ENCODE measurements at places on chromosomes 16 and 17.

GRCh38 chr16:24988593-24989338 lies 26.4 kb downstream of the ARHGAP17 start:
- DNase-seq = no peak

DNA sequence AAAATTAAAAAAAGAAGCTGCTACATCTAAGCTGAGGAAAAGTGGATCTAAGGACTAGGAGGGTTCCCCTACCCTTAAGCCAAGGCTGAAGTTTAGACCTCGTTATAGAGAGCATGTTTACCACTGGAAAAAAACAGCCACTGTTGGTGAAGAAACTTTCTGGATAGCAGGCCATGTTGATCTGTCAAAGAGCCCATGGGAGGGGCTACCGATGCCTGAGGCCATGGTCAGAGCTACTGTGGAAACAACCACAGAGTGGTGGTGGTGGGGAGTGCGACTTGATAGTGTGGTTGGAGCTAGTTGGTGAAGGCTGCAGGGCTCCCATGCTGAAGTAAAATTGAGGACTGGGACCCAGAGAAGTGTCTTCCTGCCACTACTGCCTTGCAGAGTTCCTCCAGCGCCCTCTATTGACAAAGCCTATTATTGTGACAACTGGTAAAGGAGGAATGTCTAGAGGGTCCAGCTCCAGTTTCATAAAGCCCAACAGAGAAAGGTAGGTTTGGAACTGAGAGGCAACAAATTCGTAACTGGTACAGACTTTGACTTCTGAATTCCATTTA lies 12.7 kb upstream of the FAM20A start:
- peak; percentile 88 for DNase-seq

DNA sequence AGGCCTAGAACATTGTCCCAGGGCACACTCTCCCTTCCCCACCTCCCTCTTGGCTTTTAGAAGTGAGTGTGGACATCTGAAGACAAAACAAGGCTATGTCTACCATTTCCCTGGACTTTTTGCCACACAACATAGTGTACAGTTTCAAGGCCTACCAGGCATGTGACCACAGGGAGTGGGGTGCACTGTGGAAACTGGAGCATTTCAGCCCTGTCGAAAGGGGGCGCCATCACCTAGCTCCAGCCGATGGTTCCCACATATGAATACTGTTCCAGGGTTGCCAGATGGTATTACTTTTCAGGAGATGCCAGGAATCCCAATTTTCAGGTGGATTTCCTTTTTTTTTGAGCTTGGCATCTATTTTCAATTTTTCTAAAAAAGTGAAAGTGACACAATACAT lies 140.7 kb downstream of the KATNIP start:
- DNase-seq = peak; percentile 63

- no peak for DNase-seq
Measured at GRCh38 chr17:62051053-62051452, 14.0 kb downstream of the MED13 start.

DNA sequence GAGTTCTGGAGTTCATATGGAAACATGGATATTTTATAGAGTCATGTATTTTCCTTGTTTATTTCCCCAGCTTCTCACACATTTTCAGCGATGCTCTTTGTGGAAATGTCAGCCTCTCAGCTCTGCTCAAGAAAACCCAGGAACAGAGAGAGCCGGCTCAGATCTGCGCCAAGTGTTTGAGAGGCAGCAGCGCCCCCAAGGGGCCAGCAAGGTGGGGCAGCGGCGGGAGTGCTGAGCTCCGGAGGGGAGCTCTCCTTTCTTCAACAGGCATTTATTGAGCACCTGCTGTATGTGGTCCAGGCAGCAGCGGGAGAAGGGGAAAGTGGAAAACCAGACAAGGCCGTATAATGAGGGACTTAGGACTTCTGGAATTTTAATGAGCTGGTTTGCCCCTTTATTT lies 421.1 kb upstream of the C16orf82 start:
- peak; percentile 20 for DNase-seq

DNA sequence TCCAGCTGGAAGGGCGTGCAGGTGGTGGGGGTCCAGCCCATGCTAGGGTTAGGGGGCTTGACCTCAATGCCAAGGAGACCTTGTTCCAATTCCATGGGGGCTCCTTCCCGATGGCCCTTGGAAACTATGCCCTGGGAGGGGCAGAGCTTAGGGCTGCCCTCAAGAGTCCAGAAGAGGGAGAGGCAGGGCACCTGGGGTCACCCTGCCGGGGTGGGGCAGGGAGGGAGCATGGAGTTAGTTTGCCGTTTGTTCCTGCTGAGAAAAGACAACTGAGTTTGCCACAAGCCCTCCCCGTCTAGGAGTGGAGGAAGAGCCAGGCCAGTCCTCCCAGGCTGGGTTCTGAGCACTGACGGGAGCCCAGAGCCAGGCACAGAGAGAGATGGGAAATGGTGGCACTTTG lies 21.4 kb downstream of the MMP15 start:
- DNase-seq = no peak

DNA sequence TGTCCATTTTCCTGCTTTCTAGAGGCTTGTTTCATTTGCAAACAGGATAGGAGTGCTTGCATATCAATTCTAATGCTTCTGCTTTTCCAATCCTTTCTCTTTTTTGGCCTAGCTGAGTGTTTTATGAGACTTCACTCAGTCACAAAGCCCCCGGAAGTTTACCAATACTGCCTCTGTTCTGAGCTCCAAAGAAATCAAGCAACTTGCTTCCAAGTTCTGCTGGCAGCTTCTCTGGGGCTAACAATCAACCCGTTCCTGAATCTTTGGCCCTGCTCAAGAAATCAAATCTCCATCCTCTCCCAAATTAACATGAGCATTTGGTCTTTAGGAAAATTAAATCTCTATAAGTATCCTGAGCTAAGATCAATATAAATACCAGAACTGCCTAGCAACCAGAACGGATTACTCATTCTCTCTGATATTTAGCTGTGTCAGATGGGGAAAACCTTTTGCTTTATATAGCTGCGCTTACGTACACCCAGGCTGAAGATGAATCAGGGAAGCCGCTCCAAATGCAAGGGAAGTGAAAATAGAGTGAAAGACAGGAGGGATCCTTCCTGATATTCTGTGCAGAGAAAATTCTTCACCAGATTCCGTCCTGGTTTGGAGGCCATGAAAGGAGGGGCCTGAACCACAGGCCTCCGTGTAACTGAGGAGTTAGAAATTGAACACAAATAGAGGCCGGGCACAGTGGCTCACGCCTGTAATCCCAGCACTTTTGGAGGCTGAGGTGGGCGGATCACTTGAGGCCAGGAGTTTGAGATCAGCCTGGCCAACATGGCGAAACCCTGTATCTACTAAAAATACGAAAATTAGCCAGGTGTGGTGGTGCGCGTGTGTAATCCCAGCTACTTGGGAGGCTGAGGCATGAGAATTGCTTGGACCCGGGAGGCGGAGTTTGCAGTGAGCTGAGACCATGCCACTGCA lies 23.3 kb upstream of the GRB2 start:
- peak; percentile 84 for DNase-seq

GRCh38 chr17:40448213-40448638 lies 5.0 kb downstream of the IGFBP4 start:
- DNase-seq = peak; percentile 75

GRCh38 chr16:84888450-84888849 lies 68.7 kb downstream of the CRISPLD2 start:
- no peak for DNase-seq

DNA sequence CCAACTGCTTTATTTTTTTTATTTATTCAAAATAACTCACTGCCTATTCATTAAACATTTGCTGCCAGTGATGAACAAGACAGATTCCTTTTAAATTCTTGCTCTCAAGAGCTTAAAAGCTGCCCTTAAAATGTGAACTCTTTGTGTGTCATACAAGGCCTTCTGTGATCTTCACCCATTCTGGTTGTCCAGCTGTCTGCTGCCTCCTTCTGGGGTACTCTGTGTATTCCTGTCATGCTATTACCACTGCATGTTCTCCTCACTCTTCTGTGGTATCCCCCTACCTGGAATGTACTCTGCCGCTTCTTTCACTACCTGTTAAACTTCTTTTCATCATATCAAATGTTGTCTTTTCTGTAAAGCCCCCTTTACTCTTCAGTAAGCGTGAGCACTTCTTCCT lies 165.8 kb downstream of the CHD9 start:
- peak; percentile 10 for DNase-seq

DNA sequence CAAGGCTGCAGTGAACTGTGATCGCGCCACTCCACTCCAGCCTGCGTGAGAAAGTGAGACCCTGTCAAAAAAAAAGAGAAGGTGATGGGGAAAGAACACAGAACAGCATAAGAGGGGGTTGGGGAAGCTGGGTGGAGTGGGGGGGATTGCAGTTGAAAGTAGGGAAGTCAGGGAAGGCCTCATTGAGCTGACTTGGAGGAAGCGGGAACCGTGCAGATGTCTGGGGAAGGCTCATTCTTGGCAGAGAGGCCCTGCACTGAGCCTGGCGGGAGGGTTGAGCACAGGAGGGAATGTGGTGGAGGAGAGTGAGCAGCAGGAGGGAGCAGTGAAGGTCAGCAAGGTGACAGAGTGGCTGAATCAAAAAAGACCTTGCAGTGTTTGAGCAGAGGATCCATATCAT lies 26.9 kb downstream of the IL4R start:
- peak; percentile 65 for DNase-seq

GRCh38 chr17:64213995-64214811 lies 48.9 kb downstream of the TEX2 start:
- DNase-seq = no peak

GRCh38 chr17:21077281-21077680 lies 34.5 kb upstream of the USP22 start:
- no peak for DNase-seq

DNA sequence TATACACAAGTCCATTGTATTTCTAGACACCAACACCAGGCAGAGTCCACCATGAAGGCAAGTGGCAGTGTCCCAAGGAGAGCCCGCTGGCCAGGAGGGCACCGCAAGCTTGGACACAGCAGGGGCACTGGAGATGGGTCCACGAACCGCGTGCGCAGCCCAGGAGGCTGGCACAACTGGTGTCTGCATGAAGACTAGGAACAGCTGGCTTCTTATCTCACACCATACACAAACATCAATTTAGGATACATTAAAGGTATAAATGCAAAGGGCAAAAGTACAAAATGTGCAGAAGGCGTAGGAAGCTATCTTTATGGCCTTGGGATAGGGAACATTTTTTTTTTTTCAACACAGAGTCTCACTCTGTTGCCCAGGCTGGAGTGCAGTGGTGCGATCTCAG lies 52.4 kb downstream of the ANKRD11 start:
- no peak for DNase-seq

GRCh38 chr17:31649302-31649701 lies 209.7 kb downstream of the COPRS start:
- DNase-seq = no peak

GRCh38 chr16:49472598-49472997 lies 99.0 kb downstream of the C16orf78 start:
- no peak for DNase-seq

DNA sequence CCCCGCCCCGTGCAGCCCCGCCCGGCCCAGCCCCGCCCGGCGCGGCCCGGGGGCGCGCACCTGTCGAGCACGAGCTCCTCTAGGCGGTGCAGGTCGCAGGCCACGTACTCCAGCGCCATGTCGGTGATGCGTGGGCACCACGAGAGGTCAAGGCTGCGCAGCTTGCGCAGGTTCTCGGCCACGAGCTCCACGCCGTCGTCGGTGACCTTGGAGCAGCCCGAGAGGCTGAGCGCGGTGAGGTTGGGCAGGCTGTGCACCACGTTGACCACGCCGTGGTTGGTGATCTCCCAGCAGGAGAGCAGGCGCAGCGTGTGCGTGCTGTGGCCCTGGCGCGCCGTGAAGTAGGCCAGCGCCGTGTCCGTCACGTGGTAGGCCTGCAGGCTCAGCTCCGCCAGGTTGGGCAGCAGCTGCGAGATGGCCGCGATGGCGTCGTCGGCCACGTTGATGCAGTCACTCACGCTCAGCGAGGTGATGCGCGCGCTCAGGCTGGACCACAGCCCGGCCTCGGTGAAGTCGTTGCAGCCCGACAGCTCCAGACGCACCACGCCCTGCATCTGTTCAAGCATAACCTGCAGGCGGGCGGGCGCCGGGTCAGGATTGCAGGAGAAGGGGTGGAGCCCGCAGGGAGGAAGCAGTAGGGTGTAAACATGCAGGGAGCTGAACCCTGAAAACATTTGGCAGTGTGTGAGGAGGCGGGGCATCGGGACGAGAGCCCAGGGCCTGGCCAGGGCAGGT lies 5.3 kb upstream of the WDR24 start:
- DNase-seq = peak; percentile 14

DNA sequence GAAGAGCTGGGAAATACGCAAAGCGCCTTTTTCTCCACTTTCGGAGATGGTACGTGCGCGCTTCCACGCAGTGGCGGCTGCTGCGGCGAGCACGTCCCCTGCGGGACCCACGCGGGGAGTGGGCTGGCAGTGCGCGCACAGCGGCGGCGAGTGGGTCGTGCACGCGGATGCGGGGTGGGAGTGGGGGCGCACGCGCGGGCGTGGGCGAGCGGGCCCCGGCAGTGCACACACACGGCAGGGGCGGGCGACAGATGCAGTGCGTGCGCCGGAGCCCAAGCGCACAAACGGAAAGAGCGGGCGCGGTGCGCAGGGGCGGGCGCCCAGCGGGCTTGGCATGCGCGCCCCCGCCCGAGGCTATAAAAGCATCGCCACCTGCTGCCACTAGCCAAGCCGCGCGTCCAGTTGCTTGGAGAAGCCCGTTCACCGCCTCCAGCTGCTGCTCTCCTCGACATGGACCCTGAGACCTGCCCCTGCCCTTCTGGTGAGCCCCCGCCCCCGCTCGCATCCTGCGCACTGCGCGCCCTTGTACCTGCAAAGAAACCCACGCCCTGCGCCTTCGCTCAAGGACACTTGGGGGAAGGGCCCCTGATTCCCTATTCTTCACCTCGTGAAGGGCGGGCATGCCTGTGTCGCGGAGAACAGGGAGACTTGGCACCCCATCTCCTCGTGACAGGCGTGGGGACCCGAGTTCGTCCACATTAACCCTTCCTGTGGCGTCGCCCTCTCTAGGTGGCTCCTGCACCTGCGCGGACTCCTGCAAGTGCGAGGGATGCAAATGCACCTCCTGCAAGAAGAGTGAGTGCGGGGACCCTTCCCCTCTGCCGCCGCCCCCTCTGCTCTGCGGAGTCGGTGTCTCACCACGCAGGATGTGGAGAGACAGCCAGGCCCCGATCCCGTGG lies at the start of gene MT3:
Gene MT3 (plus strand): TSS at position 388 of the 899 bp plus-strand sequence. CDS start 63 bp downstream, at position 451.
- no peak for DNase-seq

DNA sequence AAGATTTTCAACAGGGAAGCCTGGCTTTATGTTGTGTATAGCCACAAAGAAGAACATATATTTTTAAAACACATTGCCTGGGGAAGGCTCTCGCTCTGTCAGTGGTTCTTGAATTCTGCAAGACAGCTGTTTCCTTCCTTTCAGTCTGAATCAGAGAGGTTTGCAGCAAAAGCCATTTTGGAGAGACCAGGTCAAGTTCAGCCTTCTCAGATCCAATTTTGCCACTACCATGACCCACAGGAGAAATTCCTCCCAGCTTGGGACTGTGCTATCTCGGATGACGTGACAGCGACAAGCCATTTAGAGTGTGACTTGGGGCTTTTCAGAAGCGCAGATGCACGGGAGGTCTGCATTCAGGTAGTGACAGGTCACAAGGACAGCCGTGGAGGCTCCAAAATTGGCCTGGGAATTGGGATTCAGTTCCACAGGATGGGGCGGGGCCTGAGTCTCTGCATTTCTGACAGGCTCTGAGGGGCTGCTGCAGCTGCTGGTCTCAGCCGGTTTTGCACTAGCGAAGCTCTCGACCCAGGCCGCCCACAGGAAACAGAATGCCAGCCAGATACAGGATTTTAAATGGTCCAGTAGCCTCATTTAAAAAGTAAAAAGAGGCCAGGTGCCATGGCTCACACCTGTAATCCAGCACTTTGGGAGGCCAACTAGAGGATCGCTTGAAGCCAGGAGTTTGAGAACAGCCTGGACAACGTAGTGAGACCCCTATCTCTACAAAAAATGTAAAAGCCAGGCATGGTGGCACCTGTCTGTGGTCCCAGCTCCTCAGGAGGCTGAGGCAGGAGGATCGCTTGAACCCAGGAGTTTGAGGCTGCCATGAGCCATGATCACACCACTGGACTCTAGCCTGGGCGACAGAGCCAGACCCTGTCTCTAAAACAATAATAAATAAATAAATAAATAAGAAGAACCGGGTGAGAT lies 196.6 kb upstream of the CIBAR2 start:
- peak; percentile 34 for DNase-seq

Measured in suppressor macrophage (primary cell).